Smooth muscle cell of trachea (primary cell): ENCODE measurements at places on chromosomes 1 and 21. TPM values are rescaled to one million over a fixed set of nuclear protein-coding genes. Genes with fewer than 3 reads are reported as not detected.

FMO4 gene
- 1.2 and 6.7 TPM in 2 replicates for total RNA-seq

TLCD4 gene
- total RNA-seq: 0.29 and 0.50 TPM in 2 replicates

CYP4A11 gene
- total RNA-seq: not detected in 2 replicates

FCER1G gene
- total RNA-seq: 0.58 TPM in 1 of 2 replicates, not detected in the other

PLA2G2C gene
- total RNA-seq: not detected in 2 replicates

GPA33 gene
- not detected in 2 replicates for total RNA-seq

LCE6A gene
- not detected in 2 replicates for total RNA-seq

CLDN17 gene
- not detected in 2 replicates for total RNA-seq

SPRR1A gene
- not detected in 2 replicates for total RNA-seq

CFAP74 gene
- not detected in 2 replicates for total RNA-seq

PRAMEF15 gene
- not detected in 2 replicates for total RNA-seq

HAO2 gene
- not detected in 2 replicates for total RNA-seq

EFNA4 gene
- 2.5 and 4.3 TPM in 2 replicates for total RNA-seq

SLC37A1 gene
- 2.3 and 2.6 TPM in 2 replicates for total RNA-seq

TMCC2 gene
- total RNA-seq: 5.2 and 6.1 TPM in 2 replicates

GNG4 gene
- total RNA-seq: not detected in 2 replicates

FAAH gene
- 0.15 and 1.8 TPM in 2 replicates for total RNA-seq

KRTAP26-1 gene
- total RNA-seq: not detected in 2 replicates

CFAP45 gene
- total RNA-seq: 1.0 and 1.3 TPM in 2 replicates

ARHGAP30 gene
- not detected in 2 replicates for total RNA-seq

DNALI1 gene
- total RNA-seq: 5.5 and 7.9 TPM in 2 replicates

SMPDL3B gene
- 0.17 TPM in 1 of 2 replicates, not detected in the other for total RNA-seq

GPR25 gene
- total RNA-seq: not detected in 2 replicates

GBP5 gene
- 0.17 and 0.87 TPM in 2 replicates for total RNA-seq

FCRL6 gene
- not detected in 2 replicates for total RNA-seq

OR6K3 gene
- total RNA-seq: under 0.01 TPM in 1 of 2 replicates, not detected in the other

GSTM5 gene
- total RNA-seq: 6.4 and 34.2 TPM in 2 replicates
